ENCODE measurements at places on chromosomes 11 and 22. TPM values are rescaled to one million over a fixed set of nuclear protein-coding genes. Genes with fewer than 3 reads are reported as not detected.

The MMP13 gene
- not detected for total RNA-seq

The RCOR2 gene
- 0.34 TPM for total RNA-seq

The PAK1 gene
- 33.1 TPM for total RNA-seq

- H3K36me3 ChIP-seq, result no peaks in the 10 kb centered on the region
- no peak overlapping the region for H3K27ac ChIP-seq
- peaks cover 20% of the 10 kb centered on the region for H3K4me1 ChIP-seq
- DNase-seq, result no peak
- H3K27me3 ChIP-seq, result peaks cover 12% of the 10 kb centered on the region
These were observed 37.5 kb upstream of the LYVE1 start for GRCh38 chr11:10605941-10606381.

DNA sequence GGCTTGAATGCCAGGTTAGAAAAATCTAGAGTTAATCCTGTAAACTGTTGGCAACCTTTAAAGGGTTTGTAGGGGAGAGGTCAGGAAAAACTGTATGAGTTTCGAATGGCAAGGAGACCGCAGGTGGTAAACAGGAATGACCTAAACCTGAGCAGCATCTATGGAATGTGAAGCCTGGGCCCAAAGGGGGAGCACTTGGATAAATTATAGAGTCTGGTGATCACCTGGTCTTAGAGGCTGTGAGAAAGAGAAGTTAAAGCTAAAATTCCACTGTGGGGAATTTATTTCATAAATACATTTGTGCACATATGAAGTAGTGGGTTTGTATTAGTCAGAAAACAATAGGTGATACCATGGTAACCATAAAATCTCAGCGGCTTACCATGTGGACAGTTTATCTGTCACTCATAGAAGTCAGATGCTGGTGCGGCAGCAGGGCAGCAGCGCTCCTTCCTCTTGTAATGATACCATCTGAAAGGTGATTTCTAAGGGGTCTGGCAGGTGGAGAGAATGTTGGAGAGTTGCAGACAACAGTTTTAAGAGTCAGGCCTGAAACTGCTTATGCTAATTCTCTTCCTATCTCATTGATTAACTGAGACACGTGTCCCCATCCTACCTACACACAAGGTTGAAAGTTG, 1104.4 kb upstream of the CCDC90B start:
- DNase-seq, result no peak
- H3K4me1 ChIP-seq, result no peaks in the 10 kb centered on the region
- no peak overlapping the region for H3K4me3 ChIP-seq

DNA sequence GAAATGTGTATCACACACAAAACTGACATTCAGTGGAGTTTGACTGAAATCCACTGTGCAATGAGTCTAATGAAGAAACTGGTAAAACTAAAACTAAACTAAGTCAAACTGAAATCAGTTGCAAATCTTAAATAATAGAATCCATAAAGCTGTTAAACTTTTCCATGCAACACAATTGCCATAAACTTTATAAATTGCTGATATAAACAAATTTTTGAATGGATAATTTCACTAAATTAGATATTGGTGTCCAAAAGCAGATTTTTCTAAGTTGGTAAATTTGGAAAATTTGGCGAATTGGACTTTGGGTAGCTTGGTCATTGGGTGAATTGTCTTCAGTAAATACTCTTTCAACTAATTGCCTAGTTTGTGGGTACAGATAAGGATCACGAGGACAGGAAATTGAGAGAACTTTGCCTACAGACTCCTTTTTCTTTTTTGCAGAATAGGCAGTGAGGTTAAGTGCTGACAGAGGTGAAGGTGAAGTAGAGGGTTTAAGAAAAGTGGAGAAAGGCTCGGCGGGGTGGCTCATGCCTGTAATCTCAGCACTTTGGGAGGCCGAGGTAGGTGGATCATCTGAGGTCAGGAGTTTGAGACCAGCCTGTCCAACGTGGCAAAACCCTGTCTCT, 12.8 kb downstream of the MRPL17 start:
- peak overlapping the region; percentile 40 for H3K27ac ChIP-seq
- H3K4me1 ChIP-seq, result peaks cover 77% of the 10 kb centered on the region
- H3K36me3 ChIP-seq, result peaks cover 10% of the 10 kb centered on the region
- DNase-seq, result no peak
- H3K4me3 ChIP-seq, result peak overlapping the region; percentile 54
- H3K27me3 ChIP-seq, result peaks cover 1% of the 10 kb centered on the region

The DDIAS gene
- 28.7 TPM for total RNA-seq

DNA sequence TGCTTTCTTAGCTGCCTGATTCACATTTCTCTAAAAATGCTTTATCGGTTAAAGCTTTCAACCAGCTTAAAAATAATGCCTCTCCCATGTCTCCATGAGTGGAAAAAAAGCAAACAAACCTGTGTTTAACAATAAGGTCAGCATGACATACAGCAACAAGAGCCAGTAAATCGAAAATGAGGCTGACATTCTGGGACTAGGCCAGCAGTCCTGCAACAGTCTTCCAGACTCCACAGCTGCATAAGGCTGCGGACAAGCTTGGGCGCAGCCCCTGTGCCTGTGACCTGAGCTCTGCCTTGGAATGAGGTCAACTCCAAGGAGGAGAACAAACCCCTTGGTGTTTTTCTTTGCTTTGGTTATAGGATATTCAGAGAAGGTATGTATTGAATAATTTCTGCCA, 95.5 kb downstream of the PGR start:
- no peak for DNase-seq
- no peaks in the 10 kb centered on the region for H3K36me3 ChIP-seq
- H3K27me3 ChIP-seq, result peaks cover 2% of the 10 kb centered on the region
- no peak overlapping the region for H3K4me3 ChIP-seq

GRCh38 chr11:47000033-47000432, 63.5 kb downstream of the CSTPP1 start:
- no peak overlapping the region for H3K27ac ChIP-seq
- H3K27me3 ChIP-seq, result no peaks in the 10 kb centered on the region
- DNase-seq, result no peak

GRCh38 chr22:37063431-37064420, 12.2 kb downstream of the KCTD17 start:
- H3K4me1 ChIP-seq, result peaks cover 15% of the 10 kb centered on the region
- H3K36me3 ChIP-seq, result peaks cover 11% of the 10 kb centered on the region
- H3K27ac ChIP-seq, result no peak overlapping the region

- H3K4me3 ChIP-seq, result no peak overlapping the region
- DNase-seq, result no peak
- H3K27ac ChIP-seq, result no peak overlapping the region
- H3K36me3 ChIP-seq, result no peaks in the 10 kb centered on the region
- no peaks in the 10 kb centered on the region for H3K27me3 ChIP-seq
These were observed 53.9 kb downstream of the MN1 start for GRCh38 chr22:27747396-27748221.

GRCh38 chr11:69321877-69322361, 28.0 kb downstream of the MYEOV start:
- H3K27ac ChIP-seq, result no peak overlapping the region
- H3K4me3 ChIP-seq, result no peak overlapping the region
- DNase-seq, result no peak
- peaks cover 12% of the 10 kb centered on the region for H3K36me3 ChIP-seq
- H3K4me1 ChIP-seq, result peaks cover 25% of the 10 kb centered on the region

The SERHL2 gene
- 1.4 TPM for total RNA-seq

The KCTD14 gene
- total RNA-seq, result 0.16 TPM

- H3K27me3 ChIP-seq, result no peaks in the 10 kb centered on the region
- H3K4me1 ChIP-seq, result peaks cover 5% of the 10 kb centered on the region
- no peak overlapping the region for H3K27ac ChIP-seq
- H3K4me3 ChIP-seq, result no peak overlapping the region
These were observed 330.7 kb downstream of the TTC28 start for GRCh38 chr22:28348613-28349609.

DNA sequence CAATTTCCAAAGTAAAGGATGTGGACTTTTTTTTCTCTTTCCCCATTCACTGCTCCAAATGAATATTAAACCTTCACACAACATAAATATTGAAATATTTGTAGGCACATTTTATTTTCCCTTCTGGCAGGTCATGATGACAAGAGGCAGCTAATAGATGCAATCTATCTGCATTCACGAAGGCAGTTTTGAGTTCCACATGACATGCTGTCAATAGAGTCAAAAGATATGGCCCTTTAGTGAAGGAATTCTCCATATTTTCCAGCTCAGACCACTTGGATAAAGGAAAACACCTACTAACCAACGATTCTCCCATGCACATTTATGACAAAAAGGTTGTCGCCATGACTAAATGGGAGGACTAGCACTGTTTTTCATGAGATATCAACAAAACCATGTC, 37.9 kb downstream of the TENM4 start:
- DNase-seq, result no peak
- no peaks in the 10 kb centered on the region for H3K36me3 ChIP-seq
- no peak overlapping the region for H3K27ac ChIP-seq
- H3K27me3 ChIP-seq, result no peaks in the 10 kb centered on the region
- H3K4me3 ChIP-seq, result no peak overlapping the region

GRCh38 chr11:101576456-101576855, 7.4 kb downstream of the TRPC6 start:
- no peak overlapping the region for H3K27ac ChIP-seq
- no peak overlapping the region for H3K4me3 ChIP-seq
- DNase-seq, result no peak
- no peaks in the 10 kb centered on the region for H3K4me1 ChIP-seq
- no peaks in the 10 kb centered on the region for H3K36me3 ChIP-seq

DNA sequence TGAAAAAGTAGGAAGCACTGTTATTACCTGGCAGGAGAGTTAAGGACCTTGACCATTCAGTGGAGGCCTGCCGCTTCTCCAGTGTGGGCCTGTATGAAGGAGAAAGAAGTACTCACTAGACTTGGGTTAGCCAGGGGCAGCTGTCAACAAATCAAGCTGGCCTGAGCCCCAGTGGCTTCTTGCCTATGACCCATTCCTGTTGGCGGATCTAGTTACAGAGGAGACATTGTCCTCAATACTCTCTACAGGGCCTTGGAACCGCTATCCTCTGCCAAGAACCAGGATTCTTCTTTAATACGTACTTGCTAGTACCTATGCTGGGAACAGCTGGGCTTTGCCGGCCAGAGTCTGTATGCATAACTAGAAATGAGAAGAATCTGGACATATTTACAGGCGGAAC, 68.1 kb downstream of the ALX4 start:
- H3K4me1 ChIP-seq, result no peaks in the 10 kb centered on the region
- peaks cover 12% of the 10 kb centered on the region for H3K36me3 ChIP-seq
- no peak for DNase-seq
- no peak overlapping the region for H3K27ac ChIP-seq
- no peaks in the 10 kb centered on the region for H3K27me3 ChIP-seq

All from activated T-helper 1 cell treated with anti-CD3 and anti-CD28 coated beads, Interleukin-12 subunit alpha, Interleukin-12 subunit beta, Interleukin-2, Interleukin-4 antibody, amounts not matched to agents 30 ng/mL and 10 ng/mL and 1 ng/mL, durations not matched to agents 14 hours and 24 hours and 36 hours (primary cell).